ENCODE measurements at places on chromosomes 2 and 18.

GRCh38 chr18:24009651-24010333, 4.8 kb upstream of the TTC39C start:
- DNase-seq = peak; percentile 57

DNA sequence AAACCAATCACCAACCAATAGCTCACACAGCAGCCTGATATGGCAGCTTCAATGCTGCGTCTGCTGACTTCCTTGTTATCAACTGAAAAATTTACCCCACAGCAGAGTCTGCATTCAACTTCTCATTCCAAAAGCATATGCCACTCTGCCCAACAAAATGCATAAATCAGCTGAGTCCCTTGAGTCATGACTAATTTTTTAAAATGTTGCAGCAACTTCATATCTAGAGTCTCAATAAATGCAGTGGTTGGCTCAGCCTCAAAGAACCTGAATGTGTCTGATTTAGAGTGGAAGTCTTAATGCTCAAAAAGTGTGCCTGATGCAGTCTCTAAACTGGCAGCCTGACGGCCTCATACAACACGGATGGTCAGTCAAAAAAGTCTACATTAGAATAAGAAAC, 46.5 kb downstream of the FARSB start:
- no peak for DNase-seq

DNA sequence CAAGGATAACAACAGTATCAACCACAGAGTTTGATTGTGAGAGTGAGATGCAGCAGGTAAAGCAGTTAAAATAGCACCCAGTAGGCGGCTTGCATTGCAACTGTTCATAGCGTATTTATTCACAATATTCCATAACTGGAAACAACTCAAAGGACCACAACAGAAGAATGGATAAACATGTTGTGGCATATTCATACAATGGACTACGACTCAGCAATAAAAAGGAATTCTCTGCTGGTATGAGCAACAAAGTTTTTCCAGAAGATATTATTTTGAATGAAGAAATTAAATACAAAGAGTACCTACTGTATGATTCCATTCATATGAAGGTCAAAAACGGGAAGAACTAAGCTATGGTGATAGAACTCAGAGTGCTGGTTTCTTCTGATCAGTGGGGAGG, 25.2 kb downstream of the GPATCH11 start:
- no peak for DNase-seq

DNA sequence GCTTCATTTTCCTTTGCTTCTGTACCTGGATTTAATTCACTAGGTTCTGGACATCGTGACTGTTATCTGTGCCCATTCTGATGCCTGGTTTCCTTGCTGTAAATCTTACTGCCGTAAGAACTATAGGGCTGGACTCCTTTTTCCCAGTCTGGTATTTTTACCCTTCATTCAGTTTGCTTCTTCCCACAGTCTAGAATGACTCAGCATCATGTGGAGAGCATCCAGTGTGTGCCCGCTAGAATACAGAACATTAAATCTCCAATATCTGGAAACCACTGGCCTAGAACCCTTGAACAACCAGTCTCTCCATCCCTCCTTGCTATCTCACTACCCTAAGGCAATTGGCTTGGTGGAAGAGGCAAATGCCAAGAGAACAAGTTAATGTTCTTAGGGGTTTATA, 1075.4 kb upstream of the ZEB2 start:
- no peak for DNase-seq

- DNase-seq = no peak
Observed at GRCh38 chr18:5554629-5555028, 10.8 kb upstream of the EPB41L3 start.

Measured in CD4-positive, alpha-beta T cell treated with Interleukin-6 at 100 ng/mL for 8 hours (primary cell).